ENCODE measurements at places on chromosomes 4 and X.

DNA sequence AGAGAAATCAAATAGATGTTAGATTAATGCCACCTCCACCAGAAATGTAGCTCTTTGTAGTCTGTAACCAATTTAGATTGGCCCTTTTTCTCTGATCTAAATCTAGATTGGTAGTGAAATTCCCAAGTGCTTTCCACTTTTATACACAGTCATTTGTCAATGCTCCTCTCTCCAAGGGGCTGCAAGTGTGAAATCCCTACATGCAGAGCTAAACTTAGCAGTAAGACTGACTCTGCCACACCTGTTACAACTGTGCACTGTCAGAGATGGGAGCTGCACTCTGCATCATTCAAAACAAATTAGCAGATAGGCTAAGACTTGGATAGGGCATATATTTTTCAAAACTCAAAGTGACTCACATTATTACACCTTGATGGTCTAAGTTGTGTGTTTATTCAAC lies 9.1 kb downstream of the SERTM2 start:
- no peak for DNase-seq

DNA sequence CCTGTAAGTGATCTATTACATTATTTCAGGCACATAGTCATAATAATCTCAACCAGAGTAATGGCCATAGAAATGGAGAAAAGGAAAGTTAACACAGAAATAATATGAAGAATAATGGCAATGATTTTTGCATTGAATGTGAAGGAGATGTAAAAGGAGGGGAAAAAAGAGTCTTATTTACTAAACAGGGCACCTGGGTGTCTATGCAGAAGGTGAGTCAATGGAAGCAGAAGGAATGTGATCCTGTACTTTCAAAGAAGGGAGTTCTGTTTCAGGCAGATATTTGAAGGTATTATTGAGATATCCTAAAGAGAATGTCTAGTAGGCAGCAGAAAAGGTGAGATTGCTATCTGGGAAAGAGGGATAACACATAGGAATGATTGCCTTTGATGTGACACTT lies 279.9 kb downstream of the INPP4B start:
- no peak for DNase-seq

DNA sequence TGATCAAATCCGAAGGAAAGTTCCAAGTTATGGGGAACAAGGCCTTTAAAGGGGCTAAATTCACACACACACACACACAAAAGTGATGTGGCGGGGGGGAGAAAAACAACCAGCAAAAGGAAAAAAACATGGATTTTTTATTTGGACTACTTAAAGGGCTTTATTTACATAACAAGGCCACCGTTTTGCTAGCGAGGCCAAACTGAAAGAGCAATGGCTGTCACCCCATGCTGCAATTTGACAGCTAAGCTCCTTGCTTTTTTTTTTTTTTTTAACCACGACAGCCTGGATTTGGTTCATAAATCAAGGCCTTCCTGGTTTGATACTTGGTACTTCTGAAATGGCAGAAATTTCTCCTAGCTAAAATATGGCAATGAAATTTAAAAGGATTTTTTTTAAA lies 99.6 kb upstream of the PTCHD1 start:
- DNase-seq: no peak

GRCh38 chrX:141733371-141733770 lies 34.8 kb upstream of the SPANXD start:
- DNase-seq: peak; percentile 28

- DNase-seq: no peak
Observed at GRCh38 chr4:137226221-137226620, 306.1 kb downstream of the PCDH18 start.

GRCh38 chr4:172998527-172999469 lies 169.8 kb upstream of the GALNT7 start:
- peak; percentile 30 for DNase-seq

DNA sequence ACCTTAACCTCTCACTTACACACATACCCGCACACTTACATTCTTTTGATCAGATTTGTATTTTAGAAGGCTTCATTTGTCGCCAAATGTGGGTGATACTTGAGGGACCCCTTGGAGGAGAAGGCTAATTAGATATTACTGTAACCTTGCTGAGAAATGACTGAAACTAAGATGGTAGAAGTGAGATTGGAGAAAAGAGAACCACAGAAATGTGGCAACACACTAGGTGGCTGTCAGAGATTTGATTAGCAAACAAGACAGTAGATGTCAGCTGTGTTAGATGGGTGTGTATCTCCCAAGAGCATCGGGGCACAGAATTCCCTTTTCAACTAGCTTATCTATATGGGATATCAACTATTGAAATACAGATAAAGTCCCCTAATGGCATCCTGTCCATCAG lies 149.3 kb upstream of the FABP2 start:
- no peak for DNase-seq

GRCh38 chrX:39788521-39788920 lies 309.2 kb downstream of the BCOR start:
- no peak for DNase-seq

- no peak for DNase-seq
Observed at GRCh38 chrX:95950679-95951078, 734.0 kb upstream of the DIAPH2 start.

DNA sequence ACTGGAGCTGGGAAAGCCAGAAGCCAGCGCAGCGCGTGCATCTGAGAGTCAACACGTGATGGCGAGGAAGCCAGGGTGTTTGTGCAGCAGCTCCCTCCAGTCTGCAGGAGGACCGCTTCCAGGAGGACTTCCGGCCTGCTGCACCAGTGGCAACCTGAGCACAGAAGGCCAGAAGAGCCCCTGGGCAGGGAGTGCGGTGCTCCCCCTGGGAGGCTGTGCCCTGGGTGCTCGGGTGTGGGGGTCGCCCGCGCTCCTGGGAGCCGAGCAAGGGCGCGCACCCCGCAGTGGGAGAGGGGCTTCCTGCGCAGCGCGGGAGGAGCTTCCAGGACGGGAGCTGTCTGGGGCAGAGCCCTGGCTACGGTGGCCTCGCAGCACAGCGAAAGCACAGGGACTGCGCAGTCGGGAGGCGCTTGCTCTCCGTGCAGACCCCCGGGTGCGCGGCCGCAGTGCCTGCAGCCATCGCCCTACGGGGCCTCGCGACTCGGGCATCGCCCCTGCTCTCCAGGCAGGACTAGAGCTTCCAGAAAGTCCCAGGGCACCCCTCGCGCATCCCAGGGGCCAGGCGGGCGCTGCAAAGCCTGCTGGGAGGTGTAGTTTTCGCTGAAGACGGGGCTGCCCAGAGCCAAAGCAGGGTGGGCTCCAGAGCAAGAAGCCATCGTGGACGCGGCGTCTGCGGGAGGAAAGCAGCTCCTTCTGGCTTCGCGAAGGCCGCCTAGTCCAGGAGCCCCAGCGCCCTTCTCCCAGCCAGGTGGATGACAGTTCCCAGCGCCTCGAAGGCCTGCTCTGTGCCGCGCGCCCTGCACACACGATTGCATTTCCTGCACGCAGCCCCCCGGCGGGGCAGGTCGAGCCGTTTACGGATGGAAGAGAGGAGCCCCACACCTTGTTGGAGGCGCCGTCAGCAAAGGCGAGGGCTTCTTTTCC lies 24.1 kb upstream of the WFS1 start:
- DNase-seq: no peak

GRCh38 chr4:129232589-129233337 lies 136.8 kb downstream of the C4orf33 start:
- DNase-seq: no peak

DNA sequence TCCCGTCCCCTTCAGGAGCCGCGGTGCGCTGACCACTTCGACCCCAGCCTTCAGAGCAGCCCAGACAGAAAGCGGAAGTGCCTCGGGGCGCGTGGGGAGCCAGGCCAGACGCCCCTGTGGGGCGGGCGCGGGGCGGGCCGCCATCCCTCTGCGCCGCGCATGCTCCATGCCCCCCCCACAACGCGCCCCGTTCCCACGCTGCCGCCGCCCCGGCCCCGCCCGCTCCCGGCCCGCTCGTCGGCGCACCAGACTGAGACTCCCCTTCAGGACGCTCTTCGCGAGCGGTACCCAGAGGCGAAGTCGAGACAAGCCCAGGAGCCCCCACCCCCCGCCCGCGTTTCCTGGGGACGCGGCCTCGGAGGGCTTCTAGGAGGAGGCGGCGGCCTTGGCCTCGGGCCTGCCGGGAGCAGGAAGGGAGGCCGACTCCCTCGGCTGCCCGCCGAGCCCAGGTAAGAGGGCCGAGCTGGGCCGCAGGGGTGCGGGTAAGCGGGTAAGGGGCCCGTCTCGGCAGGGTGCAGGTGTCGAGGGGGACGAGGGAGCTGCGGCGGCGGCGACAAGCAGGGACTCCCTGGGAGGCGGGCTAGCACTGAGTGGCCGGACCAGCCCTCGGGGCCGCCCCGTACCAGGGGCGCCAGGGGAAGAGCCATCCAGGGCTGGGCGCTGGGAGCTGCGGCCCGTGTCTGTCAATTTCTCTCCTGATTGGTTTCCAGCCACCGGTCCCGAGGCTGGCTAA lies at the start of gene ZFP92:
Gene ZFP92 (plus strand): TSS at position 218 of the 733 bp plus-strand sequence. CDS start 6,851 bp downstream, outside the sequence.
- DNase-seq: peak; percentile 34

- peak; percentile 4 for DNase-seq
Observed at GRCh38 chr4:156892805-156893204, 78.8 kb downstream of the PDGFC start.

GRCh38 chrX:129540722-129541184 lies 694 bp downstream of the OCRL start:
- DNase-seq: no peak

GRCh38 chrX:8846266-8846665 lies 45.1 kb upstream of the FAM9A start:
- no peak for DNase-seq

DNA sequence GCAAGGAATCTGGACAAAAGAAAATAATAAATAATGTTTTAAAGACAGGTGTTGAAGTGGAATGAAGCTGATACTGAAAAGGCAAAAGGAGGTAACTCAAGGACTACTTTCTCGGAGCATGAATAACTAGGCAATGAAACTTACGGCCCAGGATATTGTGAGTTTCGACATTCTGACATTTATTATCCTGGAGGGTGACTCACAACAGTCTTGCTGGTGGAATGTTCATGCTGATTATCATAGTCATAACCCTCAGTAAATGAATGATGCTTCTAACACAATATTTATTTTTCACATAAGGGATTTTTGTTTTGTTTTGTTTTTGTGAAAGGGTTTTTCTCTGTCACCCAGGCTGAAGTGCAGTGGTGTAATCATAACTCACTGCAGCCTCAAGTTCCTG lies 147.0 kb upstream of the HPGD start:
- DNase-seq: peak; percentile 70

GRCh38 chr4:139715746-139716391 lies 50.2 kb downstream of the MGST2 start:
- no peak for DNase-seq

DNA sequence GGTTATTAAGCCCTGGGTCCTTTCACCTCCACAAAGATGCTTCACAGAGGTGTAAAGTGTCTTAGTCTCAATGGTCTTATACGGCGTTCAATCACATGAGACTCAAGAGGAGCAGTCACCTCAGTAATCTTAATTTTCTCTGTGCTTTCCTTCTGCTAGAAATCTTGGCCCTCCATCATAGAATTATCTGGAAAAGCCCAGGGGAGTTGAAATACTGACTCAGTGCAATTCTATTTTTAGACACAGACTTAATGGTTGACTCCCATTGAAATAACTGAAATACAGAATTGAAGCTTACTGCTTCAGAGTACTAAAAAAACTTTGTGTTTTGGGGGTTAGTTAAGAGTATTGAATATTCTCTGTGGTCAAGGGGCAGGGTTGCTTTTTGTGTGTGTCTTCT lies 94.5 kb upstream of the IL15 start:
- DNase-seq: no peak

GRCh38 chrX:132169554-132169953 lies 41.7 kb upstream of the FRMD7 start:
- DNase-seq: no peak

DNA sequence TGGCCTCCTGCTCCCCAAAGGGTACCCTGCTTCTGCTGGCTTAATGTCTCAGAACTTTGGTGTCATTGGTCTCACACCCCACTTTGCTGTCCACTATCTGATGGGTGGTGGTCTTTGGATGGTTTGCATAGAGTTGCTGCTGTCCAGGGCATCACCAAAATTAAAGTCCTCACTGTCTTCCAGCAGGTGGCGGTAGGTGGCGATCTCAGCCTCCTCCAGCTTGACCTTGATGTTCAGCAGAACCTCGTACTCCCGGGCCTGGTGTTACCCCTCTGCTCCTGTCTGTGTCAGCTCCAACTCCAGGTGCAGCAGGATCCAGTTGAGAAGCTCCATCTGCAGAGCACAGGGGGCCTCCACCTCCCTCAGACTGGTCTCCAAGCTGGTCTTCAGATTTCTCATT lies 1169.5 kb upstream of the PABPC4L start:
- DNase-seq: no peak

All from EL (cell line).